Kidney (tissue), 22 donors: ENCODE measurements at places on chromosomes 4 and X.
A peak's percentile ranks its signal among the peaks of the same experiment; 100 is the strongest.

DNA sequence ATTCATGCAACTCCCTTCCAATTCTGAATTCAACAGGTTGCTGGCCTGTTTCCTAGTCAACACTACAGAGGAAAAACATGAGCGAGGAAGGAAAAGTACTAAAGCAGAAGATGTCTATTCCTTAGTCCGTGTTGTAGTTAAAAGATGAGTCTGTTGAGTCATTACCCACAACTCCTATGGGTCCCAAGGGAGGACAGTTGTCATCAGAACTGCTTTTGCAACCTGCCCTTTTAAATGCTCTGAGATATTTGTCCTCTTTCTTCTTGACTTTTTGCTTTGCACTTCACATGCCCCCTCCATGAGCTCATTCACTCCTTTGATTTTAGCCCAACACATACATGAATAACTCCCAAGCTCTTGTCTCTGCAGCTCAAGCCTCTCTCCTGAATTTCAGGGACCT, 119.2 kb downstream of the CORIN start:
- no peak overlapping the region for H3K4me3 ChIP-seq
- H3K4me1 ChIP-seq = no peaks in the 10 kb centered on the region
- H3K27me3 ChIP-seq = no peaks in the 10 kb centered on the region
- no peaks in the 10 kb centered on the region for H3K36me3 ChIP-seq
- no peak for DNase-seq

- H3K27ac ChIP-seq = no peak overlapping the region
- H3K27me3 ChIP-seq = no peaks in the 10 kb centered on the region
- no peak for DNase-seq
- no peak overlapping the region for H3K4me3 ChIP-seq
Measured at GRCh38 chr4:60128888-60129287, 1071.2 kb upstream of the ADGRL3 start.

DNA sequence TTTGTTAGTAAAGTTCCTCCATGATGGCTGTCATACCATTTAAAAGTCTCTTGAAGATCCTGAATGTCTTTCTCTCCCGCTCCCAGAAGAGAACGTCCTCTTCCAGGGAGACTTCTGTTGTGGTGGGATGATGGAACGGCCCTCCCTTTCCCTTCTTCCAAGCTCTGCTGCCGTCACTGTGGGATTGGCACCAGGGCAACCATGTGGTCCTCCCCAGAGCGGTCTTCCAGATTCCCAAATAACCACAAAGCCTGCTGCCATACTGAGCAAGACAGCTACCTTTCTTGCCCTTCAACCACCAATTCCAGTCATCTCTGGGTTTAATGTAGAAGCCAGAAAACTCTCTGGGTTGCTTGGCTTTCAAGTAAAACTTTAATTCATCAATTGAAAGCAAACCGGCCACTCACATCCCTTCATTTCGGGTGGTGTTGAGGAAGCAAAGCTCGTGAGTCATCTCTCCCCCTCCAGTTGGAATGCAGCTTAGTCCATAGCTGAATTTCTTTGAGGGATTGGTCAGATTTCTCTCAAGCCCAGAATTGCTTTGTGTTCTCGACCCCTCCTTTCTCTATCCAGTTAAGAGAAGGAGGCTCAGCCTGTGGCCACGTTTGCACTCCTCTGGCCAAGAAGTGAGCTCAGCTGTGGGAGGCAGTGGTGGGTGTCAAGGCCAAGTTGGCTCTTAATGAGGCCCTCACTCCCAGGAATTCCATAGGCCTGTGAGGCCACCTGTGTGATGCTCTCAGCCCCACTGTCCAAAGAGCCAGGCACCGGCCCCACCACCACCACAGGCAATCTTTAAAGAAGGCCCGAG, 36.9 kb downstream of the FHDC1 start:
- no peaks in the 10 kb centered on the region for H3K4me1 ChIP-seq
- no peak overlapping the region for H3K4me3 ChIP-seq
- H3K36me3 ChIP-seq = no peaks in the 10 kb centered on the region
- no peaks in the 10 kb centered on the region for H3K27me3 ChIP-seq
- DNase-seq = no peak

DNA sequence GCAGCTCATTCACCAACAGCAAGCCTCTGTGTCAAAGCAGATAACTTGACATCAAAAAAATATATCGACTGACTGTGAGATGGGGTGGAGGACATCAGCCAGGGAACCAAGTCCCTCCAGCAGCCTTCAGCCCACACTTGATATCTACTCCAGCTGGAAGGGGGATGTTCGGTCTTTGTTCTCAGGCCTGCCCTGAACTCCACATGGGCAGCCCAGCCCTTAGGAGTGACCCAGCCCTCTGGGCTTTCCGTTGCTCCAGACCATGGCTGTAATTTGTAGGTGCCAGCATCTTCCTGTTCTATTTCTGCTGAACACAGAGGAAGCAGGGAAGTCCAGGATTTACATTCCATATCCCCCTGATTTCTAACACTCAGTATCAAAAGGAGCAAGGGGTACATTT, 17.4 kb downstream of the RASL11B start:
- no peaks in the 10 kb centered on the region for H3K4me1 ChIP-seq
- no peak overlapping the region for H3K27ac ChIP-seq
- H3K36me3 ChIP-seq = no peaks in the 10 kb centered on the region

- no peaks in the 10 kb centered on the region for H3K4me1 ChIP-seq
- no peak overlapping the region for H3K27ac ChIP-seq
- DNase-seq = peak; percentile 89
- no peaks in the 10 kb centered on the region for H3K36me3 ChIP-seq
- no peaks in the 10 kb centered on the region for H3K27me3 ChIP-seq
- no peak overlapping the region for H3K4me3 ChIP-seq
Measured at GRCh38 chrX:20547611-20548051, 280.9 kb upstream of the RPS6KA3 start.

DNA sequence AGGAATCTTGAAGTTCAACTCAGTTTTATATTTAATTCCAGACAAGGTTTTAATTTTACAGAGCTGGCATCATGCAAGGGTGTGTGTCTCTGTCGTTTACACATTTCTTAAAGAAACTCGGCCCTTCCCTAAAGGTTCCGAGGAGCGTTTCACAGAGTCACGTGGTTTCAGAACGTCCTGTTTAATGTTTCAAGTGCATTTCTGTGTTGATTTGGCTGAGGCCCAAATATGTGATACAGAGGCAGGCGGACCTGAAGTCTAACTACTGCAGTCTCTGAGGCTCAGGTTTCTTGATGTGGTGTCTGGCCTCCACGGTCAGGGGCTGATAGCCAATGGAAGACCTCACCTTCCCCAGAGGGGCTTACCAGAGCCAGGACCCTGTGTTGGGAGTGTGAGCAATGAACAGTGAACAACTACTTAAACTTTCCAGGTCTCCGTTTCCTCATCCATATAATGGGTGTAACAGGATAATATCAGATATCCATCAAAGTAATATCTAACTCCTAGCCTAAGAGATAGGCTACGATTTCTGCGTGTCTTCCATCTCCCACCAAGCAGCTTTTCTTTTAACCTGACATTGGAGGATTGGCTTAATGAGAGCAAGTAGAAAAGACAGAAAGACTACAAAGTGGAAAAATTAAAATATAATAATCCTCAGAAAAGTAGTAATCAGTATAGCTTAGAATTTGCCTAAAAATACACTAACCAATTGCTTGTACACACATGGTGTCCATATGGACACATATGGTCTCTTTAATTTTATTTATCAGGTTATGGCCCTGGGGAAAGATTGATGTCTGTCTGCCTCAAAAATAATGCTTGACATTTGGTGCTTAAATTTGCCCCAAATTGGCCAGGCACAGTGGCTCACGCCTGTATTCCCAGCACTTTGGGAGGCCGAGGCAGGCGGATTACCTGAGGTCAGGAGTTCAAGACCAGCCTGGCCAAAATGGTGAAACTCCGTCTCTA, 50.0 kb upstream of the TRIM2 start:
- no peaks in the 10 kb centered on the region for H3K36me3 ChIP-seq
- DNase-seq = peak; percentile 63
- H3K27ac ChIP-seq = no peak overlapping the region
- peaks cover 12% of the 10 kb centered on the region for H3K4me1 ChIP-seq
- no peaks in the 10 kb centered on the region for H3K27me3 ChIP-seq

DNA sequence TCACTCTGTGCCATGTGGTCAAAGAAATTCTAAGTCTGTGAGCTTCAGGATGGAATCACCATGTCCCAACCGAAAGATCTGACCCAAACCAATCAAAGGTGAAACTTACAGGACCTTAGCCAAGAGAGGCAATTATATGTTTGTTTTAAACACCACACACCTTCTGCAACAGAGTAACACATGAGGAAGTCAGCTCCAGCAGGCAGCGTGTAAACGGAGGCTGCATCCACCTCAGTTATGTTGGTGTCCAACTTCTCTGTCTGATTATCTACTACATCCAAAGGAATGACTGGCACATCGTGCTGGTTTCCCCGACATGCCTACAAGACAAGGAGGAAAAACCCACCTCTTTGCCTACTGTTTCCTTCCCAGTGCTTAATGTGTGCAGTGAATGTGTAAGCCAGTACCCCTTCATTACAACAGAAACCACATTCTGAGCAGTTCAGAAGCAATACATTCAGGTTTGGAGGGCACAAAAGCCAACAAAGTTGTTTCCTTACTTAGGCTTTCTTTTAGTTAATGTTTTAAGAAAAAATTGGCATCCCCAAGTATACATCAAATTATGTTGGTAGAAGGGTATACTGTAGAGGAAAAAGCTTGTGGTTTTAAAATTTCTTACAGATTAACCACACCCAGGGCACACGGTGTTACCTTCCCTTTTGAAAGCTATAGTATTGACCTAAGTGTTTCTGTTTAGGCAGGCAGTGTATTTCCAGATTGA, 12.4 kb downstream of the CASP6 start:
- no peaks in the 10 kb centered on the region for H3K4me1 ChIP-seq
- H3K36me3 ChIP-seq = peaks cover 7% of the 10 kb centered on the region
- no peak overlapping the region for H3K4me3 ChIP-seq
- H3K27me3 ChIP-seq = no peaks in the 10 kb centered on the region

GRCh38 chr4:22253431-22253830, 262.4 kb downstream of the ADGRA3 start:
- no peak for DNase-seq
- no peaks in the 10 kb centered on the region for H3K4me1 ChIP-seq
- no peak overlapping the region for H3K4me3 ChIP-seq
- no peak overlapping the region for H3K27ac ChIP-seq
- H3K27me3 ChIP-seq = no peaks in the 10 kb centered on the region

DNA sequence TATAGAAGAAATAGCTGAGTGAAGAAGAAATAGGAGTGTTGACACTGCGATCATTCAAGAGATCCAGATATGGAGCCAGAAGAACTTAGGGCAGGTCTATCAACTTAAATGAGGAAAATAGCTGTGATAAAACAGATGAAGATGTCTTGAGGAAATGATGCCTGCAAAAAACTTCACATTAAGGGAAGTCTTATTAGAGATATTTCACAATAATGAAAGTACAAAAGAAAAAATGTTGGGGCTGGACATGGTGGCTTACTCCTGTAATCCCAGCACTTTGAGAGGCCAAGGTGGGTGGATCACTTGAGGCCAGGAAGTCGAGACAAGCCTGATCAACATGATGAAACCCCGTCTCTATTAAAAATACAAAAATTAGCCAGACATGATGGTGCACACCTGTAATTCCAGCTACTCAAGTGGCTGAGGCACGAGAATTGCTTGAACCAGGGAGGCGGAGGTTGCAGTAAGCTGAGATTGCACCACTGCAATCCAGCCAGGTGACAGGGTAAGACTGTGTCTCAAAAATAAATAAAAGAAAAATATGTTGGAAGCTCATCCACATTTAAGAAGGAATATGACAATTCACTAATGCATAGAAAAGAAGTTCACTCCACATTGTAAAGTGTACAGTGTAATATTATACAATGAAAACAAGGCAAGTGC, 56.3 kb downstream of the PKD2 start:
- H3K4me3 ChIP-seq = no peak overlapping the region
- H3K36me3 ChIP-seq = peaks cover 17% of the 10 kb centered on the region
- no peaks in the 10 kb centered on the region for H3K27me3 ChIP-seq
- H3K4me1 ChIP-seq = no peaks in the 10 kb centered on the region

- H3K4me3 ChIP-seq = no peak overlapping the region
- no peaks in the 10 kb centered on the region for H3K36me3 ChIP-seq
- H3K27me3 ChIP-seq = no peaks in the 10 kb centered on the region
- no peaks in the 10 kb centered on the region for H3K4me1 ChIP-seq
- no peak overlapping the region for H3K27ac ChIP-seq
Measured at GRCh38 chr4:121209171-121209570, 45.0 kb upstream of the TNIP3 start.

GRCh38 chr4:166972071-166972470, 262.2 kb downstream of the SPOCK3 start:
- H3K4me1 ChIP-seq = no peaks in the 10 kb centered on the region
- no peaks in the 10 kb centered on the region for H3K36me3 ChIP-seq
- no peaks in the 10 kb centered on the region for H3K27me3 ChIP-seq
- peak; percentile 59 for DNase-seq
- no peak overlapping the region for H3K27ac ChIP-seq

- H3K27me3 ChIP-seq = no peaks in the 10 kb centered on the region
- no peak overlapping the region for H3K4me3 ChIP-seq
- no peaks in the 10 kb centered on the region for H3K36me3 ChIP-seq
- no peak for DNase-seq
- no peak overlapping the region for H3K27ac ChIP-seq
Measured at GRCh38 chr4:88130544-88131305, 27.7 kb downstream of the ABCG2 start.
